ENCODE measurements at places on chromosomes 5 and 9.

DNA sequence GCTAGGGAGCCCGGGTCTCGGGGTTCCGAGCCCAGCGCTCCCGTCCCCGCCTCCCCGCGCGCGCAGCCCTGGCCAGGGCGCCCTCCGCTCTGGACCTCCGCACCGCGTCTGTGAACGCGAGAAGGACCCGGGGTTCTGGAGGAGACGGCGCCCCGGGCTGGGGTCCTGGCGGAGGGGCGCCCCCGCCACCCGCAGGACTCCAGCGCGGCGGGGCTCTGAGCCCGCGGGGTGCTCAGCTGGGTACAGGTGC lies 431 bp downstream of the TMOD1 start:
- DNase-seq: no peak

DNA sequence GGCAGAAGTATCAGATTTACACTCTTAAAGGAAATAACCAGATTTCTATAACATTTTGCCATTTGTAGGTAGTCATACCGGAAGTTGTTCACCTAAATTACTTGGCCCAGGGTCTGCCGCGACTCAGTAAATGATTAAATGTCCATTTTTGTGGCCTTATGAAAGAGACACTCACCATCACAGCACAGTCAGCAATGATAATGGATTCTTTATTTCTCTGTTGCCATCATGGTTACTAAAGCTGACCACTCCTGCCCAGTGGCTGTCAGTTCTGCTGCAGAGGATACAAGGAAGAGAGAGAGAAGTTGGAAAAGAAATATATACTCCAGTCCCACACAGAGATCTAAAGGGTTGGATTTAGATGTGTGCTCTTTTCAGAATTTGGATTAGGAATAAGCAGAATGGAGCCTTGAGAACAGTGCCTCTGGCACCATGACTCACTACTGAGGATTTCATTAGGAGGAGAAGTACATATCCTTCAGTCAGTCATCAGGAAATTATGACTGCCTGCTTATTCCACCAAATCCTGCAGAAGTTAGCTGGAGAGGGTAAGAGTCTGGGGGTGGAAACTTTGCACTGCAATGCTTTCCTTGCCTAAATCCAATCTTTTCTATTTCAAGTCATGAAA lies 72.8 kb upstream of the EFNA5 start:
- no peak for DNase-seq

DNA sequence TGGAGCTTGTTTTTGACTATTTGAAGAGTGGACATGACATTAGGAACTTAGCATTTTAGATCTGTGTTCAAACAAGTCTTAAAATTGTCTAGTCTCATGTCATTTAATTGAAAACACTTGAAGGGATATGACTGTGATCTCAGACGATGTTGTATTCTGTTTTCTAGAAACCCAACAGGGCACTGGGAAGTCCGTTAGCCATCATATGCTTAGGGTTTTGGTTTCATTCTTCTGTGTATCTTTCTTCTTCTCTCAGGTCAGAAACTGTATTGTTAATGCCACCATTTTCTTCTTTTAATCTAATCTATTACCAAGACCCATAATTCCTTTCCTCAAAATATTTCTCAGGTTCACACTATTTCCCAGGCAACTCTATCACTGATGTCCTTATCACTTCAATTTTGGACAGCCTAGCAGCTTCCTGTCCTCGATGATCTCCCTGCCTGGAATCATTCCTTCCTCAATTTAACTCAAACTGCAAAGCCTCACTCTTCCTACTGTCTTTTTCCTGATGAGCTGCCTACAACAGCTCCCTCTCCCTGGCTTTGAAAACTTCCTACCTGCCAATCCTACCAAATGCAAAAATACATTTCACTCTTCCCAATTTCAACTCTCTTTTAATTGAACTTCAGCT lies 77.7 kb downstream of the MEF2C start:
- no peak for DNase-seq

GRCh38 chr5:79754865-79755555 lies 65.4 kb downstream of the CMYA5 start:
- DNase-seq: no peak

DNA sequence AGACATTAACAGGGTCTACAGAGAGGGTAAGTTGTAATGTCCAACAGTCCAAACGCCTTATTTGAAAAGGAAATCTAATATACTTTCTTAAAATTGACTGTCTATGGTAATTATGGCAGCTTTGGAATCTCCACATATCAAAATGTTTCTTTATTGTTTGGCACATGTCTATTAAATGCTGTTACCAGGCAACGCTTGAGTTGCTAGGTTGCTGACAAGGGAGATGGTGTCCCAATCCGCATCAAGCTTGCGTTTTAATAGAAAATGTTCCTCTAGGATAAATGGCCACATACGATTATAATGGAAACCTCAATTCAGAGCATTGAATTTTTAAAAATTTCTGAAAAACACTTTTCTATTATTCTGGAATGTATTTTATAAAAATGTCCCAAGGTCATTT lies 9.2 kb downstream of the ANXA1 start:
- DNase-seq: no peak

GRCh38 chr9:131478911-131479310 lies 23.8 kb upstream of the POMT1 start:
- DNase-seq: no peak
